ENCODE measurements at places on chromosomes 16 and 17. TPM values are rescaled to one million over a fixed set of nuclear protein-coding genes. Genes with fewer than 3 reads are reported as not detected.

NAGS gene
- 0.68 TPM for total RNA-seq

ATP2A1 gene
- total RNA-seq = 0.11 TPM

TP53TG3C gene
- 0.46 TPM for total RNA-seq

CLEC16A gene
- 23.0 TPM for total RNA-seq

CD79B gene
- total RNA-seq = 6.9 TPM

SPECC1 gene
- 10.5 TPM for total RNA-seq

NPIPA8 gene
- 0.16 TPM for total RNA-seq

Data from Right ventricle myocardium inferior (tissue), 1 donor.